ENCODE measurements at places on chromosomes 6 and 20.

GRCh38 chr6:107330168-107330567 is 129.2 kb downstream of the PDSS2 start:
- no peaks in the 10 kb centered on the region for H3K4me1 ChIP-seq
- H3K27me3 ChIP-seq, result no peaks in the 10 kb centered on the region
- DNase-seq, result no peak
- H3K4me3 ChIP-seq, result no peak overlapping the region
- H3K27ac ChIP-seq, result peak overlapping the region; percentile 31

DNA sequence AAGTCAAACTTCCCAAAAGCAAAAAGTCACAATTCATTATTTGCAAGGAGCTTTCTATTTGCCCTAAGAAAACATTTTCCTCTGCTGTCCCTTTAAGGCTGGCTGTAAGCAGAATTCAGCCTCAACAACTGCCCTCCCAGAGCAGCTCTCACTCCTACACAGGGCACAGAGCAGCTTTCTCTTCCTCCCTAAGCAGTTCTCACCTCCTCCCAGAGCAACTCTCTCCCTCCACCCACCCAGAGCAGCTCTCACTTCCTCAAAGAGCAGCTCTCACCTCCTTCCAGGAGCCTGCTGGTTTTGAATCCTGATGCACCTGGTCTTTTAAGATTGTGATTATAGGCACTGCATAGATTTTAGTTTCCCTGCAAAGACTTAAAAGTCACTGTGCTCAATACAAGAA is 120.6 kb upstream of the TMEM181 start:
- H3K27me3 ChIP-seq, result no peaks in the 10 kb centered on the region
- H3K36me3 ChIP-seq, result peaks cover 10% of the 10 kb centered on the region
- no peak overlapping the region for H3K4me3 ChIP-seq

DNA sequence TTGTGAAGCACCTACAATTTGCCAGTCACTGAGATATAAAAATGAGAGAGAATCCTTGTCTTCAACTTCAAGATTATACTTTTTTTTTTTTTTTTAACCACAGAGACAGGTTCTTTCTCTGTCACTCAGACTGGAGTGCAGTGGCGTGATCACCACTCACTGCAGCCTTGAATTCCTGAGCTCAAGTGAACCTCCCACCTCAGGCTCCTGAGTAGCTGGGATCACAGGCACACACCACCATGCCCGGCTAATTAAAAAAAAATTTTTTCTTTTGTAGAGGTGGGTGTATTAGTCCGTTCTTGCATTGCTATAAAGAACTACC is 51.6 kb upstream of the PMEPA1 start:
- H3K4me1 ChIP-seq, result no peaks in the 10 kb centered on the region
- H3K4me3 ChIP-seq, result no peak overlapping the region
- no peak for DNase-seq

DNA sequence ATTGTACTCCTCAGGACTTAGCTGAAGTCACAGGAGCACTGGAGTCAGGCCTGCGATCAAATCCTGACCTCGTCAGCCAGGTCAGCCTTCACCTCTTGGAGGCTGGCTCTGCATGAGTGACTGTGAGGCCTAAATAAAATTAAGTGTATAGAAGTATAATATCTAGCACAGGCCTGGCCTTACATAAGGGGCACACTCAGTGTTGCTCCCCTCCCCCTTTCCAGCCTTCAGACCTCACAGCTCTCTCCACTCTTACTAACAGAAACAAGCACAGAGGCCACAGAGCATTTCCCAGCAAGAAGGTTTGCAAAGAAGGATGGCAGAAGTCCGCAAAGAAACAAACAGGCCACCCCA is 84.8 kb downstream of the TRERF1 start:
- no peak overlapping the region for H3K27ac ChIP-seq
- no peak for DNase-seq
- H3K4me1 ChIP-seq, result no peaks in the 10 kb centered on the region
- peaks cover under 1% of the 10 kb centered on the region for H3K36me3 ChIP-seq

DNA sequence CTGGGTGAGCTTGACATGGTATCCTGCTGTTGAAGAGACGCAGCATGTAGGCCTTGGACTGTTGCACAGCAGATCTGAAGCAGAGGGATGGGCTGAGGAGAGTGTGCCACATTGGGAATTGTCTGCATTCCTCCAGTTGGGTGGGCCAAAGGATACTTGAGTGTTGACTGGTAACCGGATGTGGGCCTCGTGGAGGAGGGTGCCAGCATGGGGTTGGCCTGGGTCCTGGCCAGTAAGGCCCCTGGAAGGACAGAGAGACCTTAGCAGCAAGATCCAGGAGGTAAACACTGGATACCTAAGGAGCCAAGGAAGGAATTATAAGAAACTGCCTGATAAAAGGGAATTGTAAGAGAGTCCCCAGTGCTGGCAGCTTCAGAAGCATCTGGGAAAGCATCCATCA is 76.9 kb downstream of the FIG4 start:
- no peaks in the 10 kb centered on the region for H3K4me1 ChIP-seq
- no peak overlapping the region for H3K27ac ChIP-seq
- no peak overlapping the region for H3K4me3 ChIP-seq
- no peak for DNase-seq
- H3K27me3 ChIP-seq, result no peaks in the 10 kb centered on the region

DNA sequence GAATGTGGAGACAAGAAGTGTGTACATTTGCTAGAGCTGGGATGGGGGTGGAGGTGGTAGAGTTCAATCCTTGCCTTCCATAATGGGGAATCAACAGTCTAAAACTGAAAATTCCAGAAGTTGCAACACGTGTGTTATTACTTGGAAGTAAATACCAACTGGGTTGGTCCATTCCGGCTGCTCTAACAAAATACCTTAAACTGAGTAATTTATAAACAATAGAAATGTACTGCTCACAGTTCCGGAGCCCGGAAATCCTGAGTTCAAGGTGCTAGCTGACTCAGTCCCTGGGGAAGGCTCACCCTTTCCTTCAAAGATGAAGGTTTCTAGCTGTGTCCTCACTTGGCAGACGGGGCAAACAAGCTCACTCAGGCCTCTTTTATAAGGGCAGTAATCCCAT is 59.0 kb downstream of the RIN2 start:
- H3K36me3 ChIP-seq, result peaks cover 9% of the 10 kb centered on the region

DNA sequence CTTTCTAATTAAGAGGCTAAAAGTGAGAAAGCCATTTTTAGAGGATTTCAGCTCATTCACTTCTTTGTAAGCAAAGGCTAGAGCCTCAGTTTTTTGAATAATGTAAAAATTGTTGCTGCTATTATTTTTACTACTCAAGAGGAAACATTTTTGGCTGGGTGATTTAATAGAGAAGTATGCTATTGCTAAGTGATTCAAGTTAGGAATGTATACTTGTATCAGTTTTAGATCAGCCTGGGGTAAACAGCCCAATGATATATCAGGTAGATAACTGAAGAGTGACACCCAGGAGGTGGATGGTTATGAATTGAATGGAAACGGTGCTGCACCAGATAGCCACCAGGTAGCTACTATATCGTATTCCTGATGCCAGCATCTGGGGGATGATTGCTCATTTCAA is 9.2 kb downstream of the QKI start:
- no peaks in the 10 kb centered on the region for H3K27me3 ChIP-seq
- no peak overlapping the region for H3K4me3 ChIP-seq
- H3K36me3 ChIP-seq, result no peaks in the 10 kb centered on the region
- peaks cover 31% of the 10 kb centered on the region for H3K4me1 ChIP-seq
- peak overlapping the region; percentile 50 for H3K27ac ChIP-seq
- no peak for DNase-seq

- H3K4me3 ChIP-seq, result no peak overlapping the region
- H3K4me1 ChIP-seq, result no peaks in the 10 kb centered on the region
- H3K36me3 ChIP-seq, result peaks cover 21% of the 10 kb centered on the region
- no peak overlapping the region for H3K27ac ChIP-seq
- H3K27me3 ChIP-seq, result no peaks in the 10 kb centered on the region
Observed at GRCh38 chr6:7219310-7219709, 93.7 kb downstream of the SSR1 start.

- no peak for DNase-seq
- H3K27me3 ChIP-seq, result peaks cover 93% of the 10 kb centered on the region
- no peak overlapping the region for H3K27ac ChIP-seq
- H3K4me1 ChIP-seq, result peaks cover 3% of the 10 kb centered on the region
- H3K4me3 ChIP-seq, result no peak overlapping the region
- H3K36me3 ChIP-seq, result no peaks in the 10 kb centered on the region
Observed at GRCh38 chr6:149934249-149935156, 7.3 kb upstream of the ULBP2 start.

GRCh38 chr6:90110971-90111370 is 185.7 kb downstream of the BACH2 start:
- H3K36me3 ChIP-seq, result peaks cover 10% of the 10 kb centered on the region
- no peak for DNase-seq
- H3K4me1 ChIP-seq, result no peaks in the 10 kb centered on the region
- no peak overlapping the region for H3K4me3 ChIP-seq
- H3K27ac ChIP-seq, result no peak overlapping the region
- no peaks in the 10 kb centered on the region for H3K27me3 ChIP-seq

- H3K36me3 ChIP-seq, result peaks cover 5% of the 10 kb centered on the region
- no peaks in the 10 kb centered on the region for H3K27me3 ChIP-seq
- H3K4me3 ChIP-seq, result no peak overlapping the region
- no peak for DNase-seq
- H3K4me1 ChIP-seq, result peaks cover 30% of the 10 kb centered on the region
Observed at GRCh38 chr6:36032261-36032660, 4.7 kb downstream of the MAPK14 start.

- no peak overlapping the region for H3K27ac ChIP-seq
- H3K36me3 ChIP-seq, result no peaks in the 10 kb centered on the region
- no peaks in the 10 kb centered on the region for H3K4me1 ChIP-seq
- peaks cover 3% of the 10 kb centered on the region for H3K27me3 ChIP-seq
- H3K4me3 ChIP-seq, result no peak overlapping the region
Observed at GRCh38 chr6:157614026-157614568, 208.9 kb upstream of the SNX9 start.

DNA sequence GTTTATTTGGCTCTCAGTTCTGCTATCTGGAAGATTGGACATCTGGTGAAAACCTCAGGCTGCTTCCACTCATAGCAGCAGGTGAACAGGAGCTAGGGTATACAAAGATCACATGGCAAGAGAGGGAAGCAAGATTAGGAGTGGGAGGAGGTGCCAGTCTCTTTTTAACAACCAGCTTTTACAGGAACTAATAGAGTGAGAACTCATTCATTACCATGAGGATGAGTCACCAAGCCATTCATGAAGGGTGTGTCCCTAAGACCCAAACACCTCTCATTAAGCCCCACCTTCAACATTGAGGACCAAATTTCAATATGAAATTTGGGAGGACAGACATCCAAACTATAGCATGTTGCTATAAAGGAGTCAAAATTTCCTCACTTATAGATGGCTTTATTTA is 85.4 kb upstream of the HCRTR2 start:
- no peaks in the 10 kb centered on the region for H3K27me3 ChIP-seq
- DNase-seq, result no peak
- no peaks in the 10 kb centered on the region for H3K36me3 ChIP-seq
- no peak overlapping the region for H3K27ac ChIP-seq
- H3K4me1 ChIP-seq, result no peaks in the 10 kb centered on the region

DNA sequence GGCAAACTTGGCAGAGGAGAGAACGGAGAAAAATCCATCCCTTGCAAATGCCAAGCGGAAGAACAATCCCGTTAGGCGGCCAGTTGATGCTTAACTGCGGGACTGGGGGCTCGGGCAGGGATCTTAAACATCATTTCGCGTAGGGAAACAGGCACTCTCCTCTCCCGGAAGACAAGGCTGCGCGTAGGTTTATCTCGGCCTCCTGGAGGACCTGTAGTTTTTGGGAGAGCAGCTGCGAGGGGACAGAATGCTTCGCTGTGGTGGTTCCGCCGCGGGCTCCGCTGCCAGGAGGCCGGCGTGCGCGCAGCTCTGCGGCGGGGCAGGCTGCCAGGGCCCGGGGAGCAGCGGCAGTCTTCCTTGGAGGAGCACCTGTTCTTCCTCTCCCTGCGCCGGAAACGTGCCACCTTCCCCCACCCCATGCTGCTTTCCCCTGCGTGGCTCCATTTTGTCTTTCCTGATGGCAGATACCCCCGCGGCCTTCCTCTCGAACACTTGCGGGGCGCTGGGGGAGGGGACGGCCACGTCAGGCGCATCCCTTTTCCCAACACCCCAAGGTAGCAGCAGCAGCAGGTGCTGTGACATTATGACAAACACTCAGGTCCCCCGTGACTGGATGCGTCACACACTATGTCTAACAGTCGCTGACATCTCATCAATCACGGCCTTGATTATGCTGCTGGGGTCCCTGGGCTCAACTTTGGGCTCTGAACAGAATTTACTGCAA is 230.7 kb upstream of the BTBD3 start:
- H3K4me3 ChIP-seq, result peak overlapping the region; percentile 78
- no peak for DNase-seq
- no peaks in the 10 kb centered on the region for H3K27me3 ChIP-seq
- peak overlapping the region; percentile 97 for H3K27ac ChIP-seq
- peaks cover 43% of the 10 kb centered on the region for H3K4me1 ChIP-seq
- no peaks in the 10 kb centered on the region for H3K36me3 ChIP-seq

- peaks cover 2% of the 10 kb centered on the region for H3K4me1 ChIP-seq
- H3K4me3 ChIP-seq, result no peak overlapping the region
- DNase-seq, result no peak
- H3K27ac ChIP-seq, result no peak overlapping the region
- H3K27me3 ChIP-seq, result peaks cover 70% of the 10 kb centered on the region
Observed at GRCh38 chr6:44278774-44279697, 8.8 kb downstream of the TMEM151B start.

DNA sequence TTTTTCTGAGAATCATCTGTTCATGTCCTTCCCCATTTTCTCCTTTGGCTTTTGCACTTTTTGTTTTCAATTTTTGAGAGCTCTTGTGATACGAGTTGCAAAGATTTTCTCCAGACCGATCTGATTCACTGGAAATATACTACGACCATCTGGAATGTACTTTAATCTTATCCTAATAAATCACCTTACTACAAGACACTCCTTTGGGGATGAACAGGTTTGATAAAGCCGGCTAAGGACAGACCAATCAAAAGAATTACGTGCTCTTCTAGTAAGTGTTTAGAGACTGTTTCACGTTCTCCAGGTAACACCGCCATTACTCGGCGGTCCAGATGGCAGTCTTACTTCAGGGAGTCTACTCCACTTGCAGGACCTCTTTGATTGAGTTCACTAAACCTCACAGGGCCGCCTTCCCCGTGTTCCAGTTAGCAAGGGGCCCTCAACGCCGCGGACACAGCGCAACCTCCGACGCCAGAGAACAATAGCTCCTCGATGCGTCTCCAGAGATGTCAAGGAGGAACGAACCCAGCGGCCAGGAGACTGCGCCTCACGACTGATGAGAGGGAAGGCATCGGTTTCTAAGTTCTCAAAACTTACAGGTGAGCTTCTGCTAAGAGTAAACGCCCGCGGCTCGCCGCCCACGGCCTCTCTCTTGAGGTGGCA is 920 bp upstream of the WTAP start:
- H3K4me1 ChIP-seq, result peaks cover 25% of the 10 kb centered on the region
- H3K36me3 ChIP-seq, result peaks cover 17% of the 10 kb centered on the region
- H3K4me3 ChIP-seq, result peak overlapping the region; percentile 98
- H3K27ac ChIP-seq, result peak overlapping the region; percentile 100

DNA sequence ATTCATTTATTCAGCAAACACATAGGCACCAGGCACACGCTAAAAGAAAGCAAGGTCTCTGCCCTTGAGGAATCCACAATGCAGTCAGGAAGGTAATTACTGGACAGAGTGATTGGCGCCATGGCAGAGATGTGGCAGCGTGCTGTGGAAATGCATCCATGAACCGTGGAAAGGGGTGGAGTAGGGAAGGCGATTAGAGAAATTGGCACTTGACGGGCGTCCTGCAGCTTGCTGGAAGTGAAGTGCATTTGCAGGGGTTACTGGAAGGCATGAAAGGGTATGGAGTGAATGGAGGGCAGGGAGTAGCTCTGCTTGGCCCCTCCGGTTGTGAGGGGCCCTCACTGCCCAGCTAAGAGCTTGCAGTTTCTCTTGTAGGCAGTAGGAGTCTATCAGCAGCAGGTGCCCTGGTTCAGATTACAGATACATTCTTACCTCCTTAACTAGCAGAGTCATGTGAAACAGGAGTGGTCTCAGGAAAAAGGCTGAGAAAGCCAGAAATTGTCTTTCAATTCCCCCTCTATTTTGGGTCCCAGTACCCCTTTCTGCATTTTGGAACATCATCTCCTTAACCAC is 122.5 kb upstream of the TIAM2 start:
- peaks cover 17% of the 10 kb centered on the region for H3K4me1 ChIP-seq
- DNase-seq, result no peak
- H3K27ac ChIP-seq, result no peak overlapping the region

Data from progenitor cell of endocrine pancreas (in vitro differentiated cells).